ENCODE measurements at places on chromosomes 5 and 9.

DNA sequence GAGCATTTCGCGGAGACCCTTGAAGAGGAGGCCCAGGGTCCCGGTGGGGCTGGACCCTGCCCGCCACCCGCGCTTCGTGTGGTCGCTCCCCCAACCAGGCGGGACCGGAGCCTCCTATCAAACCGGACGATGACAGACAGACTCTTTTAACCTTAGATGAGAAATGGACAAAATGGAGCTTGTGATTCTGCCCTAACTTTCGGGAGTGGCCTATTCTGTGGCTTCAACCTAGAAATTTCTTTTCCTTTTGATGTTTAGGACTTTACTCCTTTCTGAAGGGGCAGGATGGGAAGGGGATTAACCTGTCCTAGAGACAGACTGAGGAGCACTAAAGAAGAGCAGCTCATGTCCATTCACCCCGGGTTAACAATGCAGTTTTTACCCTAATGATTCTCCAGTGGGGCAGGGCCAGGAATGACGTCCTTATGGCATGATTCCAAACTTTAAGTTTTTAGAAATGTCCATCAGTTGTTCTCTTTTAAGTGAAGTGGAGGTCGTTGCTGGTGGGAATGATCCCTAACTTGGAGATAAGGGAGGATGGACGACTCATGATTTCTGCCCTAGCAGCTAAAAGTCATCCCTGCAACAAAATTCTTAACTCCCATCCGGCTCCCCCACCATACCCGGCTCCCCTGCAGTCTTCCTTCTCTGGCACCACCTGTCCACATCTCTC is 1.0 kb downstream of the NIPSNAP3A start:
- DNase-seq: no peak

DNA sequence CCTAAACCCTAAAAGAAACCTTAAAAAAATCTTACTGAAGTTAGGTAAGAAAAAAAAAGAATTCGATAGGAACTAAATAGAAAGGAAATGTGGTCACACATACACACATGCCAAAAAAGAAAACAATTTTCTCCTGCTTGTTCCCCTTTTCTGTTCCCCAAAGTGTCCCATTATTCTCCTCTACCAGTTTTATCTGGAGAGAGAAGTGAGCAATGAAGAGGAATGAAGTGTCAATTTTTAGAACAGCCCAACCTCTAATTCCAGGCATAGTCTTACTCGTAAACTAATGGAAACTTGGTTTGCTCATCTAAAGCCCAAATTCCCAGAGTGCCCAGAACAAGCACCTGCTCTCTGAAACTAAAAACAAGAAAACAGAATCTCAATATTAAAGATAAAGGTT is 26.1 kb downstream of the AP3B1 start:
- DNase-seq: no peak

GRCh38 chr9:124813501-124814163 is 36.7 kb downstream of the OLFML2A start:
- no peak for DNase-seq

GRCh38 chr9:4146293-4146692 is 153.6 kb downstream of the GLIS3 start:
- DNase-seq: no peak

Data from CD4-positive, alpha-beta T cell treated with Interferon gamma for 1 hour (primary cell).